ENCODE measurements at places on chromosomes 13 and 19.

- DNase-seq: no peak
Measured at GRCh38 chr13:28043224-28043623, 54.7 kb upstream of the URAD start.

GRCh38 chr19:14061751-14062557, at the start of gene PALM3:
TSS of gene PALM3 (minus strand) at chr19:14062076. CDS start at chr19:14061980, 96 bp downstream.
- no peak for DNase-seq

DNA sequence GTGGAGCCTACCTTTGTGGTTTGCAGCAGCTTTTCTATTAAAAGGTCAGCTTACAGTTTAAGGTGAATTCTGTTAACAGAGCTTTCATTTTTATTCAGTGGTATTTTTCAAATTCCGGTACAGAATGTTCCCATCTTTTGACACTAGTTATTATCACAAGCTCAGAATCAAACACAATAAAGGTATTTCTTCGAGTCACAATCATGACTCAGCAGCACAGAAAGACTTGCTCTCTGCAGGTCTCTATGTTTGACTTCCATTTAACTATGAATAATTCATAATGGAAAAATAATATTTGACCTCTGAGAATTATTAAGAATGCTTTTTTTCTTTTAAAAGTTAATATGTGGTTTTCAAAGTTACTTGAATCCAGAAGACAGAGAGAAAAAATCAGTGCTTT, 28.2 kb downstream of the DACH1 start:
- no peak for DNase-seq

- no peak for DNase-seq
Measured at GRCh38 chr13:74573654-74574053, 439.4 kb upstream of the KLF12 start.

- DNase-seq: no peak
Measured at GRCh38 chr13:109163037-109163379, 533.6 kb downstream of the MYO16 start.

DNA sequence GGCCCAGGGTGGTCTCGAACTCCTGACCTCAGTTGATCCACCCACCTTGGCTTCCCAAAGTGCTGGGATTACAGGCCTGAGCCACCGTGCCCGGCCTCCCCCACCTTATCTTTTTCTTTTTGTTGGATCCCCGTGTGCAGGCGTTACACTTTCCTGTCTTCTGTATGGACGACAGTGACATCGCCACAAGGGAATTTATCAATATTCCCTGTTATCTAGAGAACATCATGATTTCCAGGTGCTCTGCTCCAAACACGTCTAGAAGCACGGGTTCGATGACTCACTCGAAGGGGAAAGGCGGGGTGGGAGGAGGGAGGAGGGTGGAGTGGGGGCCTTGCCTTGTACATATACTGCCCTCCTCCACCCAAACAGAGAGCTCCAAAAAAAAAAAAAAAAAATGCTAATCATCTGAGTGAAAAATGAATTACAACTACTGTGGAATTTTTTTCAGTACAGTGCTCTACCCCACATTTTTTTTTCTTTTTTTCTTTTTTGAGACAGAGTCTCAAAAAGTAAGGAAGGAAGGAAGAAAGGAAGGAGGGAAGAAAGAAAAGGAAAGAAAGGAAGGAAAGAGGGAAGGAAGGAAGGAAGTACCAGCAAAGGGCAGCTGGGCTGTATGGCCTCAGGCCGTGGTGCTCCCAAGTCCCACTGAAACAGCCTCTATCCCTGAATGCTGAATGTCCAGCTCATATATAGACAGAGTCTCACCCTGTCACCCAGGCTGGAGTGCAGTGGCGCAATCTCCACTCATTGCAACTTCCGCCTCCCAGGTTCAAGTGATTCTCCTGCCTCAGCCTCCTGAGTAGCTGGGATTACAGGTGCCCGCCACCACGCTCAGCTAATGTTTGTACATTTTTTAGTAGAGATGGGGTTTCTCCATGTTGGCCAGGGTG, 36.8 kb downstream of the INSR start:
- DNase-seq: no peak

- DNase-seq: no peak
Measured at GRCh38 chr19:39160523-39160861, 34.9 kb downstream of the PAK4 start.

DNA sequence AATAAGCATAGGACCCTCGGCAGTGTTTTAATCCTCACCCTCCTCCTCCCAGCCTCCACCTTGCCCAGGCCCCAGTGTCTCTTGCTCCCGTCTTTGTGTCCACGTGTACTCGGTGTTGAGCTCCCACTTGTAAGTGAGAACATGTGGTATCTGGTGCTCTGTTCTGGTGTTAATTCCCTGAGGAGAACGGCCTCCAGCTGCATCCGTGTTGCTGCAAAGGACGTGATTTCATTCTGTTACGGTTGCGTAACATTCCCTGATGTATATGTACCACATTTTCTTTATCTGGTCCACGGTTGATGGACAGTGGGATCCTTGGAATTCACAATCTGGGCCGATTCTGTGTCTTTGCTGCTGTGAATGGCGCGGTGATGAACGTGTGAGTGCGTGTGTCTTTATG, 44.7 kb upstream of the TFDP1 start:
- no peak for DNase-seq

- no peak for DNase-seq
Measured at GRCh38 chr13:75825594-75825993, 189.5 kb downstream of the LMO7 start.

DNA sequence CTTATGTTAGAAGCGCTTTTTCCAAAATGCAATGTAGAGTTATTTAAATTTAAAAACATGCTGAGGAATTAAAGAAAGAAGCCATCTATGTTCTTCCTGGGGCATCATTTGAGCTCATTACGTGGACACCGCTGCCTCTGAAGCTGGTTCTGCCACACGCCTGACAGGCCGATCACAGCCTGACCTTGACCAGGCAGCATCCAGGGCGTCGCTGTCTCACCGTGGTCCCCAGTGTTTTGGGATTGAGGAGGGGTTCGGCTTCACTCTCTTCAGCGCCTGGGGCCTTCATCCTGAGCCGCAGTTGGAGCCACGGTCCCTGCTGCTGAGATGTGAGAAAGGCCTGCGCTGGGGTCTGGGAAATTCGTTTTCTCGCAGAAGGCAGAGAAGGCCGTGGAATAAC, 64.0 kb downstream of the ATP11A start:
- no peak for DNase-seq

- no peak for DNase-seq
Measured at GRCh38 chr13:51249255-51249654, 27.1 kb downstream of the FAM124A start.

- DNase-seq: no peak
Measured at GRCh38 chr13:75160984-75161383, 321.0 kb downstream of the TBC1D4 start.

Data from stimulated activated CD8-positive, alpha-beta memory T cell treated with anti-CD3 and anti-CD28 coated beads, Interleukin-7, amount 100 ng/mL, for 1 hour (primary cell).